Fibroblast of skin of left biceps (primary cell): ENCODE measurements at places on chromosomes 11 and 22.

GRCh38 chr22:35464399-35464798 is 64.5 kb downstream of the MCM5 start:
- no peak for DNase-seq

DNA sequence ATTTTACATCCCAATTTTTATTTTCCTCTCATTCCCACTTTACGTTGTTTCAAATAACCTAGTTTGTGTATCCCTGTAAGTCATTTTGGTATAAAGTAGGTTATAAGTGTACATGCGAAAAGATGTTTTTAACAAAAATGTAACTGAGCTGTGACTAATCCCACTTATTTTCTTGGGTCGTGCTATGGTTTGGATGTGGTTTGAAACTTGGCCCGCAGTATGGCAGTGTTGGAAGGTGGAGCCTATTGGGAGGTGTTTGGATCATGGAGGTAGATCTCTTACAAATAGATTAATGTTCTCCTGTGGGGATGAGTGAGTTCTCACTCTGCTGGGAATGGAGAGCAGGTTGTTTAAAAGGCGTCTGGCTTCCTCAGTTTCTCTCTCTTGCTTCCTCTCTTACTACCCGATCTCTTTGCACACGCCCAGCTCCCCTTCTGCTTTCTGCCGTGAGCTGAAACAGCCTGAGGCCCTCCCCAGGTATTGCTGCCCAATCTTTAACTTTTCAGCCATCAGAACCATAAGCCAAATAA is 7.2 kb downstream of the RPL27A start:
- no peak for DNase-seq

- DNase-seq = no peak
Measured at GRCh38 chr22:45503050-45503815, 550 bp downstream of the FBLN1 start.

GRCh38 chr11:118918128-118918685 is 7.5 kb downstream of the BCL9L start:
- peak; percentile 74 for DNase-seq

DNA sequence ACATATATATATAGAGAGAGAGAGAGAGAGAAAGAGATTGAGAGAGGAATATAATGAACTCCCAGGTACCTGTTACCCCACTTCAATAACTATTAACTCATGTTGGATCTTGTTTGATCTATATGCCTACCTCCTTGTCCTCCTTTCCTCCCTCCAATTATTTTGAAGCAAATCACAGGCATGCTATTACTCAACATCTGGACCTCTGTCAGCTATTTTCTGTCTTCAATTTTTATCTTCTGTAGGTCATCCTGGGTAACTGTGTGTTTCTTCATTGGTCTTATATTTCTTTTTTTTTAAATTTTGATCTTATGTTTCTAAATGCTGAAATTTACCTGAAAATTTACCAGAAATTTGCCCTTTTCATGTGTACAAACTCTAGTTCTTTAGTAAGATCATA is 24.8 kb downstream of the UVRAG start:
- no peak for DNase-seq

DNA sequence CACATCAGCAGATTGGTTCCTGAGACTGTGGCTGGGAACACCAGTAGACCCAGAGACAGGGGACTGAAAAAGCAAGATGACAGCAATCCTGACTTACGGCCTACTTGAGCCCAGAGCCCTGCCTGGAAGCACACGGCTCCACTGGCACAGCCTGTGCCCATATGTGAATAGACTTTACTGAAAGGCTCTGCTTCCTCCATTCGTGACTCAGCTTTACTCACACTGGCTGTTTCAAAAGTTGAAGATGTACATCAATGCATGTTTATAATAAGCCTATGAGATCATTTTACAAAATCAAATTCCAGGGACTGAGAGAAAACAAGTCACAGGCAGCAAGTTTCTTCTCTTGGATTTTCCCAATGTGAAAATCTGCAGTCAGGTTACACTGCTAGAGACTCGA is 134.6 kb upstream of the TEAD1 start:
- peak; percentile 87 for DNase-seq

GRCh38 chr11:4926608-4927007 is 2.5 kb upstream of the OR51G1 start:
- DNase-seq = no peak

DNA sequence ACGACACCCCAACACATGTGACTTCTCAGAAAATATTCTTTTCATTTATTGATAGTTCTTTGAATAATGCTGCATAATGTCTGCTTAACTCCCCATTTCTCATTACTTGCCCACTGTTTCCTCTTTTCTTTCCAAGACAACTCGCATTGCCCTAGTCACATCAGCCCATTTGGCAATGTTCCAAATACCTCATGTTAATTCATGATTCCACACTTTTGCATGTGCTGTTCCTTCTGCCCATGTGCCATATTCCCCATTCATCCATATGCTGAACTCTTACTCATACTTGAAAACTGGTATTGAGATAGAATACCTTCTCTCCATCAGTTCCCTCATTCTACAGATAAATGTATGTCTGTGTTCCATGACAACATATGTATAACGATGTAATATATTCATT is 993.7 kb downstream of the OPCML start:
- no peak for DNase-seq

GRCh38 chr11:17775507-17776211 is 41.1 kb downstream of the KCNC1 start:
- DNase-seq = no peak

- peak; percentile 74 for DNase-seq
Measured at GRCh38 chr11:61297746-61298145, 2.6 kb upstream of the VWCE start.

- DNase-seq = no peak
Measured at GRCh38 chr22:25362215-25362882, 142.9 kb downstream of the CRYBB2 start.

GRCh38 chr22:40436505-40437431 is 66.4 kb downstream of the SGSM3 start:
- DNase-seq = peak; percentile 20

DNA sequence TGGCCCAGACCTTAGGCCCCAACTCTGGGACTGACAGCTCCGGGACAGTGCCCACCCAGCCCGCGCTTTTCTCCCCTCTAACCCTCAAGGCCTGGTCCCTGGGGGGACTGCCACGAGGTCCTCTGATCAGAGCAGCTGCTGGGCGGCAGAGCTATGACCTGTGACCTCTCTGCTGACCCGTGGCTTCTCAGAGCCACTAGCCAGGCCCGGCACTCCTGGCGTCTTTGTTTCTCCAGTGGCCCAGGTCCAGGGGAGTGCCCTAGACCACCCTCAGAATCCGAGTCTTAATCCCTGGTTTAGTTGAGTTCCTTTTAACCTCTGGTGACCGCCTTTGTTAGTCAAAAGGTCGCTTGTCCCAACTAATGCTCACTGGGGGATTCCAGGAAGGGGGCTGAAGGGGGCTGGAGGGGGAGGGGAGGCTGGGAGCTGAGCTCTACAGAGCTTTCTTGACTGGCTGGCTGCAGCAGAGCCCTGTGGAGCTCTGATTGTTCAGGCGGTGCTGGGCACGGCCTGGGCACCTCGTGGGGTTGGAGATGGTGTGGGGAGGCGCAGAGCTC is 1.2 kb downstream of the FBLN1 start:
- DNase-seq = no peak
